ENCODE measurements at places on chromosomes 1 and 21.

GRCh38 chr1:162562470-162562828, 927 bp downstream of the UAP1 start:
- no peak for DNase-seq

- DNase-seq: no peak
These were observed 184.2 kb downstream of the TRABD2B start for GRCh38 chr1:47812904-47813514.

GRCh38 chr1:16226490-16227179, 10.3 kb downstream of the CPLANE2 start:
- no peak for DNase-seq

GRCh38 chr1:244224487-244225430, 173.7 kb downstream of the ZBTB18 start:
- no peak for DNase-seq

DNA sequence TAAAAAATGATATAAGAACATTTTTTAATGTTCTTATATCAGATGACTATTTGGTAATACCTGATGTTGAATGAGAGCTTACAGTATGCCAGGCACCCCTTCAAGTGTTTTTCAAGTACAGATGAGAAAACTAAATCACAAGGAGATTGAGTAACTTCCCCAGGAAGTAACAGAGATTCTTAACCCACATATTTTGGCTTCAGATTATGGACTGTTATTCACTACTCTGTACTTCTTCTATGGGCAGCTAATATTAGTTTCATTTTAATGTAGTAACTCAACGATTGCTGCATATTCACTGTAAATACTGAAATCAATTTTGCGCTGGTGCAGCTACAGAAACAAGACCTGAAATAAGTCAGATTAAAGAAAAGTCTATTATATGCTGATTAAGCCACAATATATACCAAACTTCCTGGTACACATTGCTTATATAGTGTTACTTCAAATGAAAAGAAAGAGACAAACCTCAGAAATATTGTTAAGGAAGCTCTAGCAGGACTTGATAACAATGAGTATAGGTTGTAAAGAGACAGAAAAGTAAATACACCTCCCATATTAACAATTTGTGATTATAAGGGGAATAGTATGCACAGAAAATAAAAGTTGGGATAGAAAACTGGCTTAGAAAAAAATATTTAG, 19.7 kb downstream of the DPYD start:
- no peak for DNase-seq

DNA sequence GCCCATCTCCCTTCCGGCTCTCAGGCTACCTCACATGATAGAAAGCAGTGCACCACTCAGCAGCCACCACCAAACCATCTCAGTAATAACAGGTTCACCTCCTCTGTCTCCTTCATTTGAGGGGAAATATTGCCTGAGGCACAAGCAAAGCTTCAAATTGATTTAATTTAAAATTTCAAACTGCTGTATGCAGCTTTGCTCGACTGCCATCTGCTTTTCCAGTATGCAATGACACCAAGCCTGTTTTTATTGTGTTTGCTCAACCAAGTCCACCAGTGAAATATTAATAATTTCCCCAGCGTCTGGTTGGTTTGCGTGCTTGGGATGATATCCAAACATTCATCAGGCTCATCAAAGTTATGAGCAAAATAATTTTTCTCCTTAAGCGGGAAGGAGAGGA, 552.4 kb upstream of the DAB1 start:
- DNase-seq: no peak

DNA sequence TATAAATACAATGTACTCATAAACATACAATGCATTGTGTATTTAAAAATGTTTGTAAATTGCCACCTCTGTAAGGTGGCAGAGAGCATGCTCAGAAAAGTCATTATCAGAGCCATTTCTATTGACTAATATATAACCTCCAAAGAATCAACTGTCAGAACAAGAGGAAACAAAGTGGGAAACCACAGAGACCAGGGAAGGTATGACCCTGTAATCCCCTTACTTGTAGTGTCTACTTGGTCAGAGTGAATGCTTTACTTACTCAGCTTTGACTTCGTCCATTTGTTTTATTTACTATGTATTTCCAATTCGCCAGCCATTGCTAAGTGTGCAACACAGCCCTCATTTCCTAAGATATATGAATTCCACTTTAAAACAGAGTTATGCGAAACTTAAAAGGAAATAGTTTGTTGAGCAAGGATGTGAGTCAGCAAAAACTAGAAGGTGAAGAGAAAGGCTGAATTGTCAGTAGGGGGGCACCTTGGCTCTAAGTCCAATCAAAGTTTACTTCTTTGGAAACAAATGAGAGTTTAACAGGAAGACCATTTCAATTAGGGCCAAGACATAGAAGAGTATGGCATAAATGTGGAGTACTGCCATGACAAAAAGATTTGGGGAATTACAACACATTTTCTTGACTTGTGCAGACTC, 671.7 kb upstream of the PTBP2 start:
- DNase-seq: no peak

- DNase-seq: no peak
These were observed 14.3 kb downstream of the SLFNL1 start for GRCh38 chr1:41006942-41007865.

- DNase-seq: no peak
These were observed 42.0 kb upstream of the PALMD start for GRCh38 chr1:99603699-99604560.

DNA sequence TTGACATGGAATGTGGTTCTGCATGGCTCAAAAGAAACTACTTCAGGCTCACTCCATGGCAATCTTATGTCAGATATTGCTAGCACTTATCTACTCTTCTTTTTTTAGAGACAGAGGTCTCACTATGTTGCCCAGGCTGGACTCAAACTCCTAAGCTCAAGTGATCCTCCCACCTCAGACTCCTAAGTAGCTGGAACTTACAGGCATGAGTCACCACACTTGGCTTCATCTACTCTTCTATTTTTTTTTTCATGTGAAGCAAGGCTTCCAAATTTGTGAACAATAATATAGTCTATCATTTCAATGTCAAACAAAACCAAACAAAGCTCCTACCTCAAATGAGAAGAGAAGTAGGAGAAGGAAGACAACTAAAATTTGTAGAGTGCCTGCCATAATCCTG, 7.5 kb upstream of the PSEN2 start:
- no peak for DNase-seq

DNA sequence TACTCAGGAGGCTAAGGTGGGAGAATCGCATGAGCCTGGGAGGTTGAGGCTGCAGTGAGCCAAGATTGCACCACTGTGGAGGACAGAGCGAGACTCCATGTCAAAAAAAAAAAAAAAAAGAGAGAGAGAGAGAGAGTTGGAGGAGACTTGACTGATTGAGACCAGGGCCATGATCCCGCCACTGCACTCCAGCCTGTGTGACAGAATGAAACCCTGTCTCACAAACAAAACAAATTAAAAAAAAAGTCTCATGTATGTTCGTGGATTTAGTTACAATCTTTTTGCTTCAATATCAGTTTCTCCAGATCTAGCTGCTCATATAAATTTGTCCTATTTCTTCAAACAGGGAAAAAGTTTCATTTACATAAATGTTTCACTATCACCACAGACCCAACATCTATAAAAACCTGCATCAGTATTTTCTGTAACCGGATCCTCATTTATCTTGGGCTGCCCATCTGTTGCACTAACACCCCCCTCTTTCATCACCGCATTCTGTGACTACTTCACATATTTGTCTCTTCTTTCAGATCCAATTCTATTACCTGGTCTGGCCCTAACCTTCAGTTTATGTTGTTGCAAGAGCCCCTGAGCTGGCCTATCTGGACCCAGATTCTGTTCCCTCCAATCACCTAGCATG, 127.0 kb downstream of the GREM2 start:
- DNase-seq: no peak

DNA sequence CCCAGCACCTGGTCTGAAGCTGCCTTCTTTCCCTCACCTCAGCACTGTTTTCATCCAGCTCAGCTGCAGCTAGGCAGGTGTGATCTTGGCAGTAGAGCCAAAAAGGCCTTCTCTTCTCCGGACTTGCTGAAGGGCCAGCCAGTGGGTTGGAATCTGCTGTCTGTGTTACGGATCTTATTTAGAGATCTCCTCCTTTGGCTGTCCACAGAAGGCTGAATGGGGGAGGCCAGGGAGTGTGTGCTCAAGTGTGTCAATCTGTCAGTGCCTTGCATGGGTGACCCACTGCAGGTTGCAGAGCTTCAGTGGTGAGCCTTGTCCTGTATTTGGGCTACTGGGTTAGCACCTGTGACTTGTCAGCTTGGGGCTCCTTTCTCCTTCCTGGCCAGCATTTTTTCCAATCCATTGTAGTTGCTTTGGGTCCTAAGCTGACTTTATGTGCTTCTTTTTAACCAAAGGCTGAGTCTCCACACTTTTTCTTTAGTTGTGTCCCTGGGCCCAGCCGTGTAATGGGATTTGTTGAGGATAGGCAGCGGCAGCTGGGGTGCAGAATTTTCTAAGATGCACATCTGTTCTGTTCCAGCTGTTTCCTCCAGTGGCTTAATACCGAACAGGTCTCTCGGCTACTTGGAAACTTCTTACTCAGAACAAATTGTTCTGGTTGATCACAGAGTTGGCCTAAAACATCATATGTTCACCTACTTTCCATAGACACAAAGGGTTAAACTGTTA, 126.8 kb downstream of the PEX14 start:
- DNase-seq: no peak

- DNase-seq: no peak
These were observed 16.9 kb upstream of the GLIS1 start for GRCh38 chr1:53755874-53756273.

- no peak for DNase-seq
These were observed 87.8 kb downstream of the HLX start for GRCh38 chr1:220966881-220967611.

DNA sequence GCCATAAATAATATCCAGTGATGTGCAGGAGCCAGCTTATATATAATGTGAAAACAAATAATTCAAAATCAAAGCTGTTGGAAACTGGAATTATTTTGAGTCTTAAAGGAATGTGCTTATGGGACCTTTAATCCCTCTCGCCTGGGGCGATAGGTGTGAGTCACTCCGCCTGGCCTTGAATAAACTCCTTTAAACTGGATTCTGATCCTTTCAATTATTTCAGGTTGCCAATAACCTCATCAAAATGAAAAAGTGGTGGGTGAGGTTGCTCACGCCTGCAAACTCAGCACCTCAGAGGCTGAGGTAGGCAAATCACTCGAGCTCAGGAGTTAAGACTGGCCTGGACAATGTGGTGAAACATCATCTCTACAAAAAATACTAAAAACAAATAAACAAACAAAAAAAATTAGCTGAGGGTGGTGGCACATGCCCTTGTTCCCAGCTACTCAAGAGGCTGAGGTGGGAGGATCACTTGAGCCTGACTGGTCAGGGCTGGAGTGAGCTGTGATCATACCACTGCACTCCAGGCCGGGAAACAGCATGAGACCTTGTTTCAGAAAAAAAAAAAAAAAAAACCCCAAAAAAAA, 11.4 kb upstream of the SLC2A5 start:
- no peak for DNase-seq

GRCh38 chr1:46458846-46459245, 30.8 kb upstream of the DMBX1 start:
- DNase-seq: no peak

- no peak for DNase-seq
These were observed at the start of gene ATP1A2 for GRCh38 chr1:160115545-160116282. ATP1A2 (plus strand) TSS chr1:160115759; CDS start chr1:160115862, 103 bp downstream.

DNA sequence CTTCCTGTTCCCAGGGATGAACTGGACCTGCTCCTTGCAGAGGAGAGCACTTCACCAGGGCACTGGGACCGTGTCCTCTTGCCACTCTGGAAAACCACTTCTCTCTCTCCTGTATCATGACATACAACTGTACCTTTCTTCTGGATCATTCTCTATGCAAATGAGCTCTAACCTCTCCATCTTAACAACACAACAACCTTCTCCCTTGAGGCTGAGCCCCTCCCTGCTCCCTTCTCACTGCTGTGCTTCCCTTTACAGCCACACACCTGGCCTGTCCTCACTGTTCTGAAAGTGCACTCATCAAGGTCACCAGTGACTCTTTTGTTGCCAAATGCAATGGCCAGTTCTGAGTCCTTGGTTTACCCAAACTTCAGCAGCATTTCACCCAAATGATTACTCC, 54.5 kb upstream of the MRPS6 start:
- DNase-seq: no peak

DNA sequence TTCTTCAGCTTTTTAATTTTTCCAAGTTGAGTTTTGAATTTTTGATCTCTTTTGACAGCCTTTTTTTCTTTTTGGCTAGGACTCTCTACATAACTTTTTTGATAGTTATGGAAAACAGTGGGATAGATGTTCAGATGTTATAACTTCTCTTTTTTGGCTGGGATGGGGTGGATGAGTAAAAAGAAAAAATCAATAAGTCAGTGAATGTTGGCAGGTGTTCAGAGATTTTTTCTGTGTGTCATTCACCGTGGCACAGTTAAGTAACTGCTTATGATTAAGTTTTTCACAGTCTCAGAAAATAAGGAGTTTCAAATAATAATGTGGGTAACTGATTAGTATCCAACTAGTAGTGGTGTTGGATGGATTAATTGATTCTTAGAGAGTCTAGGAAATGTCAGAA, 24.0 kb downstream of the HS2ST1 start:
- DNase-seq: no peak

GRCh38 chr1:236854605-236854983, 59.5 kb downstream of the MTR start:
- DNase-seq: no peak

DNA sequence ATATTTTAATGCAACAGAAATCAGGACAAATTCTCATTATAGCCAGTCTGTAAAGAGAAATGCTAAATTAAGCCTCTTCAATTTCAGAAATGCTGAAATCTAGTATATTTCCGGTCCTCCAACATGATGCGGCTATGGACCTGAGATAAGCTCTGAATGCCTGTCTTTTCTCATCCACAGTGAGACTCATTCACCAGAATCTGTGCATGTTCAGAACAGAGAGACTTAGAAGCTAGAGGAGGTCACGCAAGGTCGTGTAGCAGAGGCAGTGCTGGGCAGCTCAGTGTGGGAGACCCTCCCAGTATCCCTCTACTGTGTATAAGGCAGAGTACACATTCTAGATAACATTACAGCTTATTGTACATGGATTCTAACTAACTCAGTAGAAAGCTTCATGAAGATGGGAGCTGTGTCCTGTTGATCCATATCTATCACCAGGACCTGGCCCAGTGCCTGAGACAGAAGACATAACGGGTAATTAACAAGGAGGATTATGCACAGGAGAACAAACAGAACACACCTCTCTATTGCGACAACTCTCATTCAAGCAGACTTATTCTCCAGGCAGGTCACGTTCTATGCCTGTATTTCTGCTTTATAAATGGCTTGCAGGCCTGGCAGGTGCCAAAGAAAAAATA, 97.0 kb upstream of the COA6 start:
- no peak for DNase-seq

GRCh38 chr1:159005161-159005560, 4.5 kb upstream of the IFI16 start:
- DNase-seq: no peak

- no peak for DNase-seq
These were observed 1300.0 kb downstream of the PLA2G4A start for GRCh38 chr1:188128761-188129160.

DNA sequence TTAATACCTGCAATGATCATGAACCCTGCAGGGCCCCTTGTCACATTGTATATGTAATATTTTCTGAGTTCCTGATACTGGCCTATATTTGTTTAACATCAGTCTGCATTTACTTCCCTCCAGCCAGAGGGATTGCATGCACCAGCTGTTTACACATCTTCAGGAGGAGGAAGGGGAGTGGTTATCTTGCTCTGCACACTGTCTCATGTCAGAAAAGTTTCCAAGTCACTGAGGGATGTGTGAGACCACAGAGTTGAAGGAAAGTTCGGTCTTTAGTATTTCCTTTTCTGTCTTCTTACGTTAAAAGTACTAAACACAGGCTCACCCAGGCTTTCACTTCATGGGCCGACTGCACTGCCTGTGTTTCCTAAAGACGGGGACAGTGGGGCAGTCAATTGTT, 574.1 kb downstream of the LMO4 start:
- no peak for DNase-seq

GRCh38 chr1:116376729-116377086, 3.7 kb downstream of the ATP1A1 start:
- no peak for DNase-seq

Data from activated CD4-positive, CD25-positive, alpha-beta regulatory T cell (primary cell).